ENCODE measurements at places on chromosomes 3 and 15.

DNA sequence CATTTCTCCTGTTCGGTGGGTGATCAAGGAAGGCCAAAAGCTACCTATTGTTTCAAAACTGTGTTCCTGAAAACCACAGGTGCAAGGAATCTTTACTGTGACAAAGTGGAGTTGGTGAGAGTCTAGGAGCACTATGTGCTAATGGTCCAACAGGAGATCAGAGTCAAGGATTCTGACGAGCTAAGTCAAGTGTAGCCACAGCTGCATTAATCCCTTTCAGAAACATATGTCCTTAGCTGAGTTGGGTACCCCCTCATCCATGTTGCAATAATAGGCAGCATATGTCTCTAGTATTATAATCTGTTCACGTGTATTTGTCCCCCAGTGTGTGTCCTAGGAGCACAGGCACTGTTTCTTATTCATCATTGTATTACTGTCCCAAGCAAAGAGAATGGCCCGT lies 1.7 kb downstream of the VPS39 start:
- no peak for DNase-seq

GRCh38 chr3:77655396-77655795 lies 615.5 kb downstream of the ROBO2 start:
- DNase-seq, result no peak

DNA sequence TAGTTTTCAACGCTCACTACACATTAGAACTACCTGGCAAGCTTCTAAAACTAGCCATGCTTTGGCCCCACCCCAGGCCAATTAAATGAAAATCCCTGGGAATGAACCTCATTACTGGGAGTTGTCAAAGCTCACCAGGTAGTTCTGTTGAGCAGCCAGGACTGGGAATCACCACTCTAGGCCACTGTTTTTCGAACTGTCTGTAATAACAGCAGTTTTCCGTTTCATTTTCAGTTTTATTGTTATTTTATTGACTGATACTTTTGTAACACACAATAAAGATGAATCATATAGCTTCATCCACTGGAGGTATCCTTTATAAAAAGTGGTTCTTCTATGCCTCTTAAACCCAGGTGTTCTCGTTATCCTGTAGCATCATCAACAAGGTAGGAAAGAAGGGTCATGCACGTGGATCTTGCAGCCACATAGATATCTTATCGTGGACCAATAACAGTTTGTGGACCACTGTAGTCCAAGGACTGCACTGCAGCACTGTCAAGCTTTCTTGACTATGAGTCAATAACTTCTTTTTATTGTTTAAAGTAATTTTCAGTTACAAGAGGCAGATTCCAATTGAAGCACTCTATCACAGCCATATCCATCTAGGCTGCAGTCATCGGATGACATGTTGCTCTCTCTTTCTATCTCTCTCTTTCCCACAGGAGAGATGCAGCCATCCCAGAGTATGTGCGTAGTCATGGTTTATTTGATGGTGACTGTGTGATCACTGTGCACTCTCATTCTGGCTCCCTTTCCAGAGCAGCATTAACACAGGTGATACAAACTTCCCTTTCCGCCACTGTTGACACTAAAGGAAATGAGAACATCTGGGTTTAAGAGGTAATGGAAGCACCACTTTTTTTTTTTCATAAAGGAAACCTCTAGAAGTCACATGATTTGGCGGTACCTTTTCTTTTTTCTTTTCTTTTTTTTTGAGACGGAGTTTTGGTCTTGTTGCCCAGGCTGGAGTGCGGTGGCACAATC lies 39.0 kb upstream of the BLM start:
- DNase-seq, result no peak

DNA sequence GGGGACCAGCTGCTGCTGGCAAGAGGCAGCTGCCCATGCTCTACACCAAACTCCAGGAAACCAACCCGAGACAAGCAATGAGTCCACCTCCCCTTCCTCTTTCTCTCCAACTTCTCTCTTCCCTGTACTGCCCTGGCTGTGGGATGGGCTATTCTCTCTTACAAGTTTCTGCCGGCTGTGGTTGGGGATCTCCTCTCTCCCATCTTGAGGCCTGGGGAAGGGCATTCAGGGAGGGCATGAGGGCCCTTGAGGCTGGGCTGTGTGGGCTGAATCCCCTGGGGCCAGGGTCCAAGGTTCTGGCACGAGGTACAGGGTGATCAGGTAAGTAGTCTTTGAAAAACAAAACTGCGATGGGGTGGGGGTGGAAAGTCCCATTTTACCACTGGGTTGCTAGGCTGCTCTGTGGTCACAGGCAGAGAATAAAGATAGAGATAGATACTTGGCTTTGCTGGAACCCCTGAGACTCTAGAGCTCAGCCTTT lies 32.3 kb upstream of the CTSH start:
- DNase-seq, result no peak
